Immature natural killer cell (primary cell): ENCODE measurements at places on chromosomes 7 and 10.

GRCh38 chr7:96354881-96355280 is 33.0 kb upstream of the SLC25A13 start:
- DNase-seq = no peak

GRCh38 chr7:40640566-40640965 is 505.8 kb downstream of the SUGCT start:
- no peak for DNase-seq

DNA sequence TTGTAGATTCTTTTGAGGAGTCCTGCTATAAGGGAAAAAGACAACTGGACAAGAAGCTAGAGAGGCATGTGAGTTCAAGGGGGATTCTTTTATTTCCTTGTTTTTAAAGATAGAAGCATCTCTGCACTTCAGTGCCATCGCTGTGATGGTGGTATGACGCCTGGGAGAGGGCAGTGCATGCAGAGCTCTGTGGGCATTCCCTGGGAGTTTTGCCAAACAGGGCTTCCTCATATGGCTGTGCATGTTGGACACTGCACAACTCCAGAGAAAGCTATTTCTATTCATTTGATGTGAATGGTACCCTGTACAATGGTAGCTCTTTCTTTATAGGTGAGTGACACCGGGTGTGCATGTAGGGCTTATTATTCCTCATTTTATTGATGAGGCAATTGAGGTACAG is 599.5 kb upstream of the DPP6 start:
- DNase-seq = no peak

DNA sequence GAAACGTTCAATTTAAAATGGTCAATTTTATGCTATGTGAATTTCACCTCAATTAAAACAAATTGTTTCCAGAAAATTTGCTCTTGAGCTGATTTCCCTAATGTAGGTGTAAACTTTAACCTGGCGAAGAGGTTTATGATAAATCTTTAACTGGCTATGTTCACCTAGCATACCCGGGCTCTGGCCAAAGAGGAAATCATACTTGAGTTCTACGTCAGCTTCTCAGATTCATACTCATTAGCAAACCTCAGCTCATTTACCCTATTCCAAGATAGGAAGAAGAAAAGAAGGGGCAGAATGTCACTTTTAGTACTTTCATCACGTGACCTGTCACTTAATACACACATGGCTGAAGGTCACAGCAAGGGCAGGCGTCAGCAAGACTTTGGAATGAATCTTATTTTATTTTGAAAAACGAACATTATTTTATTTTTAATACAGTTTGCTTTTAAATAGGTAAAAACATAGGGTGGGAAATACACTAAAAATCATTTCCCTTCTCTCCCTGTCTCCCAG is 97.0 kb downstream of the ABLIM1 start:
- no peak for DNase-seq

GRCh38 chr7:157684157-157684908 is 347.5 kb downstream of the DNAJB6 start:
- DNase-seq = no peak

- DNase-seq = no peak
Observed at GRCh38 chr7:151780631-151781030, 96.3 kb downstream of the PRKAG2 start.

DNA sequence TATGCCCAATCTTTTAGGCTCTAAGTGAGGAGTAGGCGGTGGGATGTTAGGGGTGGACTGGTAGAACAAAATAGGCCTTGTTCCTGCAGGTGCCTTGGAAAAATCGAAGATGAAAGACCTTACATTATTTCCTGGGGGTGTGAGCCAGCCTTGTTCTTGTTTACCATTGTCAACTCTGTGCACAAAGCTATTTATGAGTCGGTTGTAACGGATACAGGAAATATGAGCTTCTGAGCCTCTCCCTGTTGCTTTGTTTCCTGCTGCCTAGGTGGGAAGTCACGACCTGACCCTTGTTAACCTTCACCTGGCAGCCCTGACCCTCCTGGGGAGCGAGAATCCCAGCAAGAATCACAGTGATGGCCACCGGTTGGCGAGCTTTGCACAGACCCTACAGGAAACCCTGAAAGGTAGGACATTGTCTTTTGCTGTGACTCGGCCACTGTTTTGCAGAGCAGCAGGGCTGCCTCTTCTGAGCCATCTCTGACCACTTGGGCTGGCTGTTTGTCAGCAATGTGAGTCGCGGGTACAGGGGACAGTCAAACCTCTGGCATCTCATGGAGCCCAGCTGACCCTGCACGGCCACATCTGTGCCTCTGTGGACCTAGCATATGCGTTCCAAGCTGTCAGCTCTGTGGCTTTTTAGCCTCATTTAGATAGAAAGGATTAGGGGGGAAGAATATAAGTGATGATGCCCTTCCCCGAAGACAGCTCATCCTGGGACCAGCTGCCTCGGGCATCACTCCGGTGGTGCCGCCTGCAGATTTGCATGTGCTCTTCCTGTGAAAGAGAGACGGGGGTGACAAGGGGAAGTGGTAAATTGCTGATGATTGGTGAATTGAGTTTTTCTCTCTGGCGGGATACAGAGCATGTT is 102.1 kb upstream of the ANLN start:
- no peak for DNase-seq

DNA sequence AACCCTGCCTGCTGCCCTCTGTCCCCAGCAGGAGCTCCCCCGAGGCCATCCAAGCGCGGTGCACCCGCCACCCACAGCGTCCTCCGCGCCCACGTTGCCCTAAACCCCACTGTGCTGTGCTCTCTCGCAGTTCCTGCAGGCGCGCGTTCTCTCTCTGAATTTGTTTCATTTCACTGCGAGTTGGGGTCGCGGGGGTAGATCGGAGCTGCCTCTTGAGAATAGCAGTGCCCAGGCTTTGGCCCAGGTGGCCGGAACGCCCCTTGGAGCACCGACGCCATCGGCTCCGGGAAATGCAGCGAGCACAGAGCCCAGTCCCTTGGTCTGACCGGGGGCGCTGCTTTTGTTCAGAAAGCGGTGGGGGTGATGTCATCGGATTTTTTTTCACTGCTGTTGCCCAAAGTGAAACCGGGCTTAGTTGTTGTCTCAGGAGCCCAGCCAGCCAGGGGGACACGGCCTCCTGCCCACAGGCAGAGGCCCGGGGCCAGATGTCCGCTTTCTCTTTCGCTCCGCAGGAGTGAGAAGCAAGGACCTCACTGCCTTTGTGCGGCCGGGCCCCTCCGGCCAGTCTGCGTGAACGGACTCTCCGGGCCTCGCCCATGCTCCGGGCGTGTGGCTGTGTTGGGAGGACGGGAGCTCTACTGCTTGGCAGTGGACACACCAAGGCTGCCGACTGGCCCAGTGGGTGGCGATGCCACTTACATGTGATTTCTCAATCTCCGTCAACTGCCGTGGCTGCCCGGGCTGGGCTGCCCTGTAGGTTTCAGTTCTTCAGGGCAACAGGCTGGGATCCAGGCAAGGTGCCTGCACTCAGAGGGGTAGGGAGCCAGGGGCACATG is 43.1 kb downstream of the FOXK1 start:
- DNase-seq = peak; percentile 79

DNA sequence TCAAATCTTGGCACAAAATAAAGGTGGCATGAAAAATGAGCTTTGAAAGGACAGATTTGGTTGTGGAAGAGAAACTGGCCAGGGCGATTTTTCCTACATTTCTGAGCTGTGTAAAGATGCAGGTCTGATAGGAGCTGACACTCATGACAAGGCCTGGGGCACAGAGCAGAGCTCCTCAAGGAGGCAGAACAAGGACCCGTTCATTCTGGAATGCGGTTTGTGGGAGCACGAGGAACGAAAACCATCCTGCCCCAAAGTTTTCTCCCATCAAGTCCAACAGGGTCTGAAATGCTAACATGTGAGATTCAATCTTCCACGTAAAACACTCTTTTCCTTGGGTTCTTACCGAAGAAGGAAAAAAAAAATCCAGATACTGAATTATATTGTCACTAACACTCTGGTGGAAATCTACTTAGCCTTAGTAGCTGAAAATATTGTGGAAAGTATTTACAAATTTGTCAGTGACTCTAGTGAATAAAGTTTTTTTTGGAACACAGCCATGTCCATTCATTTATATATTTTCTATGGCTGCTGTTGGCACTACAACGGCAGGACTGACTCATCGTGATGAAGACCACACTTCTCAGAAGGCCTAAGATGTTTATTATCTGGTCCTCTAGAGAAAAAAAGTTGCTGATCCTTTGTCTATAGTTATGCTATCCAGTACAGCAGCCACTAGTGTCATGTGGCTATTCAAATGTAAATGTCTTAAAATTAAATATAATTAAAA is 215.7 kb downstream of the BAMBI start:
- no peak for DNase-seq
